ENCODE measurements at places on chromosomes 7 and 10.

GRCh38 chr10:53162856-53163255, 390.3 kb upstream of the MBL2 start:
- DNase-seq, result no peak

DNA sequence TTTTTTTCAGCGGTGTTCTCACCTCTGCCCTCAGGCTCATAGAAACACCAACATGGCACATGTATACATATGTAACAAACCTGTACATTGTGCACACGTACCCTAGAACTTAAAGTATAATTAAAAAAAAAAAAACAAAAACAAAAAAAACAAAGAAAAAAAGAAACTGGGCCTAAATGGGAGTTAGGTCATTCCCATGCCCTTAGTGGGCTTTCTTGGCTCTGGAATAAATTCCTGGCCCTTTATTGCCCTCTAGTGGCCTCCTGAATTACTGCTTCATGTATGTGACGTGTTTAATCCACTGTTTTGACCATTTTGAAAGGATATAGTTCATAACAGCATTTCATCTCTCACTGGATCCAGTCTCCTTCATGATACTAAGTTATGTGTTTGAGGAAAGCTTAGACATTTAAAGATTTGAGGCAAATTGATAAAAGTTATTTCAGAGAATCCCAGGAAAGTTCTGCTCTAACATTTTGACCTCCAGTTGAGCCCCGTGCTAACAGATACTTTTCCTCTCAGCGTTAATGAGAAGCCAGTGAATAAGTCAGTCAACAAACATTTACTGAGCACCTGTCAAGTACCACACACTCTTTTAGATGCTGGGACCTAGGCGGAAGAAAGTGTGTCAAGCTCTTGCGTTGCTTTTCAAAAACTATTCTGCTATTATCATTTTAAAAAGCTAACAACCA, 54.7 kb upstream of the SYPL1 start:
- peak; percentile 21 for DNase-seq

GRCh38 chr7:149559711-149560110, 62.1 kb upstream of the ZNF746 start:
- no peak for DNase-seq

DNA sequence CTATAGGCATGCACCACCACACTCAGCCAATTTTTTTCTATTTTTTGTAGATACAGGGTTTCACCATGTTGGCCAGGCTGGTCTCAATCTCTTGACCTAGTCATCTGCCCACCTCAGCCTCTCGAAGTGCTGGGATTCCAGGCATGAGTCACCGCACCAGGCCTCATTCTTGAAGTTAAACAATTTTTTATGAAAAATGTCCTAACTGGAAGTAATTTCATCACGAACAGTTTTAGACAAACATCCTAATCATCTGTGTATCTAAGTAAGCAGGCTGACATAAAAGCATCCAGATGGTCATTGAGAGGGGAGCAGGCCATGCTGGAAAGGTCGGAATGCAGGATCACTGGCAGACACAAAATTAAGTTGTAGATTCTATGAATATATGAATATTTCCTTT, 269.1 kb downstream of the ZMYND11 start:
- DNase-seq, result no peak
